Stimulated activated CD4-positive, alpha-beta T cell treated with anti-CD3 and anti-CD28 coated beads, Interleukin-1b, Interleukin-23, amount 100 ng/mL, for 1 hour (primary cell): ENCODE measurements at places on chromosomes 6 and 20.

DNA sequence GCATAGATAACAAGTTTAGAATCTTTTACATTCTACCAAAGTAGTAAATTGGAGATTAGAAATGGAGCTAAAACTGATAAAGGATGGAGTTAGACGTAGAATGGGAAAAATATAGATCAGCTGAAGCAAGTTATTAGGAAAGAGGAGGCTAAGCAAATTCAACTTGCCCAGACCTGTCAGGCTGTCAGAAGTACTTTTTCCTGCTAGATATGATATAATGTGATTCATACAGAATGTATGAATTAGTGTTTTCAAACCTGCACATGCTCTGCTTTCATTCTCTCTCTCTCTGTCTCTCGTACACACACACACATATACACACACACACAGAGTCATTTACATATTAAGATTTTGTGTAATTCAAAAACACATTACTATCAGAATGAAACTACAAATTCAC is 133.2 kb upstream of the HDGFL1 start:
- no peak for DNase-seq

DNA sequence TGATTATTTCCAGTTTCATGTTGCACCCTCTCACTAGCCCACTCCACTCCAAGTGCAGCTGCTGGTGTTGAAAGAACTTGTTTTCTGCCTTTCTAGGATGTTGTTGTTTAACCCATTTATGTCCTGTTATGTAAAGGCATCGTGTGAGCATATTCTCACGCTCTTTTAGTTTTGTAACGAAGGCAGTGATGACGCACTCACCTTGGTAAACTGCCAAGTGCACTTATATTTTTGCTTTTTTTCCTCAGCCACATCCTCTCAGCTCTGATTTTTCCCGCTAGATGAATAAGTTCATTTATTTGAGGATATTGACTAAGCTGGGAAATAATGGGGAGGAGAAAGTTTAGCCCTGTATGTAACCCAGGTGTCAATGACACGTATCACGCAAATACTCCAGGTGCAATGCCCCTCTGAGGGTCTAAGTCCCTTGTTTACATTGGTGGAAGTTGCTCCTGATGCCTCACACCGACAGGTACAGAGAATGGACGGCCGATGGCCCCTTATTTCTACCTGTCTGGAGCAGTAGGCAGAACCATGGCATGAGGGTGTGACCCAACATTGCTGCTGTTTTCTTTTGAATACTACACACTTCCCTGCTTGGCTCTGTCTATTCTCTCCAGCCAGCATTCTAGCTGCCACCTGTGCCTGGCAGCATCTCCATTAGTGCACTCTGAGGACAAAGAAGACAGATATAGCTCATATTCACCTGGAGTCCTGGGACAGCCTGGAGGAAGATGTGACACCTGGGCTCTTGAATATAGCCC is 132.7 kb upstream of the SLC24A3 start:
- DNase-seq = no peak

DNA sequence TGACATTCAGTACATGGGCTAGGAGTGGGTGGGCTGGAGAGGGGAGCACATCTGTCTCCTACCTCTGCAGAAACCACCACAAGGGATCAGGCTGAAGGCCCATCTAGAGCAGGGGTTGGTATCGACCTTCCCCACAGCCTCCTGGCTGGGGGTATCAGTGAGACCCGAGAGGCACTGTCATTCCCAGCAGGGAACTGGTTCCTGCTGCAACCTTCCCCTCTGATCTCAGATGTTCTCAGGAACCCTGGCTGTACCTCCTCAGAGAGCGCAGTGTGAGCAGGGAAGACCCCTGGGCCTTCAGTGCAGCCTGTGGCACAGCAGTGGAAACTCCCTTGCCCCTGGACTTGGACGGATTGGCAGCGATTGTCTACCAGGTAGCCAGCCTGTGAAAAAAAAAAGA is 7.8 kb downstream of the IP6K3 start:
- DNase-seq = no peak

DNA sequence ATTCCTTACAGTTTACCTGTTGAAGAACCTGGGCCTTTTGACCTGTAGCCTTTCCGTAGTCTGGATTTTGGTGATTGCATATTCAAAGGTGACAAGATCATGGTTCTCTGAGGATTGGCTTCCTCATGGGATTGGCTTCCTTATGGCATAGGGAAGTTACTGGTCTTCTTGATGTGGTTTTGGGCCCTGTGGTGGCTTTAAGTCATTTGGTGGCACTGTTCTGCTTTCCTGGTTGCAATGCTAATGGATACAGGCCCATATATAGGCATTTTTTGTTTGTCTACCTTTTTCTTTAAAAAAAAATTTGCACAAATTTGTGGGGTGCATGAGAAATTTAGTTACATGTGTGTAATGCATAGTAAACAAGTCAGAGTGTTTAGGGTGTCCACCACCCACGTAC is 185.7 kb downstream of the CDKAL1 start:
- no peak for DNase-seq

- DNase-seq = no peak
These were observed 50.1 kb downstream of the CYP24A1 start for GRCh38 chr20:54123587-54124180.

DNA sequence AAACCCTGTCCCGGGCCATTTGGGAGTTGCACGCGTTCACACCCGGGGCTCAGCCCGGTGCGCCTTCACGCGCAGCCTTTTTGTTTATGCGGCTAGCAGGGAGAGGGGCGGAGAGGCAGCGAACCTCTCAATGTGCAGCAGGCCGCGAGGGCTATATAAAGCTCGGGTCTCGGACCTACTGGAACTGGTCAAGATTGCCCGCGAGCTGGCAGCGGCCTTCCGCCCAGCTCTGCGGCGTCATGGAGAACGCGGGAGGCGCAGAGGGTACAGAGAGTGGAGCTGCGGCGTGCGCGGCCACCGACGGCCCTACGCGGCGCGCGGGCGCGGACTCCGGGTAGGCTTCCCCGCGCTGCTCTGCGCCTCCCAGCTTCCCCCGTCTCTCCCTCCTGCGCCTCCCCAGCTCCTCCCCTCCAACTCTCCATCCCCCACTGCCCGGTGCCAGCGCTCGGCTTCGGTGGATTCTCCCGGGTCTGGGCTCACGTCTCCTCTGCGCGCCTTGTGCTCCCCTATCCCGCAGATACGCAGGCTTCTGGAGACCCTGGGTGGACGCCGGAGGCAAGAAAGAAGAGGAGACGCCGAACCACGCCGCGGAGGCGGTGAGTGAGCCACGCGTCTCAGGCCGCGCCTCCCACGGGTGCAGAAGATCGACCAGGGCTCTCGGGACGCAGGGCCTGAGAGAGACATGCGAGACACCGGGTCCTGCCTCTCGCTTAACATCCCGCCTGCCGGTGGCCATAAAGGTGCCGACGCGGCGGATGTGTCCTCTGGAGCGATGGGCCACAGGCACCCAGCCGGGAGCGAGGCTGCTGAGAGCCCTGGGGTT is at the start of gene RIPPLY2:
RIPPLY2 (plus strand) TSS at position 183 of the 823 bp plus-strand sequence; CDS start at position 240, 57 bp downstream.
- DNase-seq = no peak

DNA sequence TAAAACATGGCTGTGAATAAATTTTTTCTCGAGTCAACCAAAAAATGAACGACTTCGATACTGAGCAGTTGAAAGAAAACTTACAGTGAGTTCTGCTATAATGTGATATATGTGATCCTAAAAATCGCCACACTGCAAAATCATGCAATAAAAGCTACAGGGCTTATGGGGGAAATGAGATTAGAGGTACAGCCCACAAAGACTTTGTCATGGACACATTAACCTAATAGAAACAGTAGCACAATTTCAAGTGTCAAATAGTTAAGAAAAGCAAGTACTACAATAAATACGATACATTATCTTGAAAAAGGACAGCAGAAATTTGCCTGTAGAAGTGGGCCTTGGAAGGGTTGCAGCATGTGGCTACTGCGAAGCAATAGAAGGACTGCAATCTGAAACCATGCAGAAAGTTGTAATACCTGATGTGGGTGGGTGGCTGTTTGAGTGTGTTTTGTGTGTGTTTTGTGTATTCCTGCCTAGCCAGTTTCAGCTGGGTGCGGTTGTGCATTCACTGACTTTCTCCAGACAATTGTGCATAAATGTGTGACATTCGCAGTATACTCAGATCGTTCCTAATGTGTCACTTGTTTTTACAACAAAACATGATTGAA is 79.1 kb downstream of the RPP40 start:
- no peak for DNase-seq

DNA sequence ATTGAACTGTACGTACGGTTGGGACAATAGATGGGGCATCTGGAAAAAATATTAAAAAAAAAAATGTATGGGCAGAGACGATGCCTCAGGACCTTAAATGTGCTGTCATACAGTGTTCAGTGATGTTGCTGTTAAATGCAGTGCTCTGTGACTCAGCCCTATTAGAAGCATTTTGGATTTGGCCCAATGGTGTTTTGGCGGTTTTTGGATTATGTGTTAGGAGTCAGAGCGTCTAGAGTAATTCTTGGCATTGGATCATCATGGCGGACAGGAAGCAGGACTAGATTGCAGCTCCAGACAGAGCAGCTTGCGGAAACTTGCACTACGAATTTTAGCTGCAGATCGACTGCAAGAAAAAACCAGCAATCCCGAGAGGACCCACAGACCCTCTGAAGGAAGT is 280.0 kb downstream of the SOX4 start:
- DNase-seq = no peak

- DNase-seq = no peak
These were observed 118.2 kb upstream of the GJE1 start for GRCh38 chr6:142014515-142014914.

DNA sequence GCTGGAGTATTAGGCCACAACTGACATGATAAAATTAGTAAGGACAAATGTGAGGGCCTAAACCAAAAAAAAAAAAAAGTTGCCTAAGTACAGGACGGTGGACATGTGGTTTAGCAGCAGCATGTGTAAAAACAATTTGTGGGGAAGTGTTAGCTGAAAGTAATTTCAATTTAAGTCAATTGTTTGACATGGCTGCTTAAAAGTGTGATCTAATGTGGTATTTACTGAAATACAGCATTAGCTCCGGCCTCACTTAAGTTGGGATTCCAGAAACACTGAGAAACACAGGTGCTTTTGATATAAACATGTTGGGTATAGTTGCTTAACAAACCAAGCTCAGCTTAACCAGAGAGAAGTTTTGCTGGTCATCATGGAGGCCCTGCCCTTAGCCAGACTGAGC is 119.7 kb downstream of the FYN start:
- no peak for DNase-seq

GRCh38 chr6:109186012-109186411 is 90.7 kb downstream of the CEP57L1 start:
- DNase-seq = no peak

- DNase-seq = no peak
These were observed 105.3 kb upstream of the KCNG1 start for GRCh38 chr20:51128198-51128597.

- DNase-seq = no peak
These were observed 764 bp downstream of the ZNF292 start for GRCh38 chr6:87155842-87156815.

DNA sequence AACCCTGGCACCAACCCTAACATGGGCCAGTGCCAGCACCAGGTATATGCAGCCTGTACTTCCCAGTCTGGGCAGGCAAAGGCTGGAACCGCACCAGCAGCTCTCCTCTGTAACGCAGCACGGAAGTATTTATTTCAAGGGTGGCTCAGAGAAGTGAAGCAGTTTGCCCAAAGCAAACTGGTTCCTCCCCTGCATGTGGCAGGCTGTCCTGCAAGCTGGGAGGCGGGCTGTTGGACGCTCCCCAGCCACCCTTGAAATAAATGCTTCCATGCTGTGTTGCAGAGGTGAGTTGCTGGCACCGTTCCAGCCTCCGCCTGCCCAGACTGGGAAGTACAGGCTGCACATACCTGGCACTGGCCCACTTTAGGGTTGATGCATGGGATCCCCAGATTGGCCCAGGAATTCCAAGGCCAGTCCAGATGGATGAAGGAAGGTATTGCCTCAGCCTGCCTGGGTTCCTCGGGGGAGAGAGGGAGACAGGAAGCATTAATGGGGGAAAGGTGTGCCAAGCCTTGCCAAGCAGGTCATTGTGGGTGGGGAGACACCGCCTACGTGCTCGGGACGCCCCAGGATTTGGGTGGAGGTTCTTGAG is 49.8 kb downstream of the PPARD start:
- no peak for DNase-seq

DNA sequence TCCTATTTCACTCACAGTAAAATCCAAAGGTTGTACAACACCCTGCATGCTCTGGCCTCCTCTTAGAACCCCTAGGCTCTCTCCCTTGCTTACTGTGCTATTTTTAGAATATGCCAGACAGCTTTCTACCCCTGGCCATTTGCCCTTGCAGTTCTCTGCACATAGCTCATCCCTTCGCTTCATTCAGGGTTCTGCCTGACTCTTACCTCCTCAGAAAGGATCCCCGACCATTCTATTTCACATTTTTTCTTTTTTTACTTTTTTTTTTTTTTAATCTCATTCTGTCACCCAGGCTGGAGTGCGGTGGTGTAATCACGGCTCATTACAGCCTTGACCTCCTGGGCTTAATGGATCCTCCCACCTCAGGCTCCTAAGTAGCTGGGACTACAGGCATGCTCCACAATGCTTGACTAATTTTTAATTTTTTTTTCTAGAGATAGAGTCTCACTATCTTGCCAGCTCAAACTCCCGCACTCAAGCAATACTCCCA is 33.6 kb downstream of the COMMD7 start:
- no peak for DNase-seq

DNA sequence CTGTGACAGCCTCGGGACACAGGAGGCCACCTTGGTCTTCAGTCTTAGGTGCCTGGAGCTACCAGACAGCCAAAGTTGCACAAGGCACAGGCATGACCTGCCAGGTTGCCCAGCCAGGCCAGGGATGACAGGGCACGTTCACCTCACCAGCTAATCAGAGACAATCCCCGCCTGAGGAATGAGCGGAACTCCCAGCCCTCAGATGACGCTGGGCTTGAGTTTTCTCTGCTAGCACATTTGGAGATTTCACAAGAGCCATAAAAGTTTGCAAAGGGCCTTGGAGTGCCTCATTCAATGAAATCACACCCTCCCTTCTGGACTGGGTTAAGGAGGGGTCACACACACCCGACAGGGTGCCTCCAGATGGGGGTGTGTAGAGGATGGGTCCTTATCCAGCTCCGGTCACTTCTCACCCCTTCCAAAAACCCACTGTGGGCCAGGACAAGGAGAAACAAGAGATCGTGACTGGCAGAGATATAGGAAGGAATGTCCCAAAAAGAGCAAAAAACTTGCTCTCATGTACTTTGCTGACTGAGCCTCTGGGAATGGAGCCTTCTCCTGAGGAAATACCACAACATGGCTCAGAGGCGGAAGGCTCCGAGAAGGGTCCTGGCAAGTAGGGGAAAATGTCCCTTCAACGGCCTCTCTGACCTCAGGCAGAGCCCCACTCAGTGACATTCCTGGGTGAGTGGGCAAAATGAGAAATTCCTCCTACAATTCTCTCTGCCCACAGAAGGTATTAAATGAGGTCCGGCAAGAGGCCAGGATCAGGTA is 121.6 kb downstream of the ISM1 start:
- DNase-seq = no peak

- DNase-seq = no peak
These were observed 171.7 kb upstream of the CCN2 start for GRCh38 chr6:132122871-132123270.

DNA sequence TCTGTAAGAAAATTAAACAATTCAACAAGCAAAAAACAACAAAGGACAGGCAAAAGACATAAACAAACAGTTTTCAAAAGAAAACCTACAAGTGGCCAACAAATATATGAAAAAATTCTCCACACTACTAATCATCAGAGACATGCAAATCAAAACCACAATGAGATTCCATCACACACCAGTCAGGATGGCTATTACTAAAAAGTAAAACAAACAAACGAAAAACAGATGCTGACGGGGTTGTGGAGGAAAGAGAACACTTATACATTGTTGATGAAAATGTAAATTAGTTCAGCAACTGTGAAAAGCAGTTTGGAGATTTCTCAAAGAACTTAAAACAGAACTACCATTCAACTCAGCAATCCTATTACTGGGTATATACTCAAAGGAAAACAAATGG is 537.6 kb downstream of the HDGFL1 start:
- DNase-seq = no peak

GRCh38 chr6:73675466-73676098 is 20.4 kb upstream of the CD109 start:
- DNase-seq = peak; percentile 55
